ENCODE measurements at places on chromosomes 2 and 18.
A peak's percentile ranks its signal among the peaks of the same experiment; 100 is the strongest.

- peak; percentile 31 for DNase-seq
These were observed 854 bp downstream of the GPR155 start for GRCh38 chr2:174485788-174486562.

- no peak for DNase-seq
These were observed 47.7 kb downstream of the PLCL1 start for GRCh38 chr2:197852108-197852507.

DNA sequence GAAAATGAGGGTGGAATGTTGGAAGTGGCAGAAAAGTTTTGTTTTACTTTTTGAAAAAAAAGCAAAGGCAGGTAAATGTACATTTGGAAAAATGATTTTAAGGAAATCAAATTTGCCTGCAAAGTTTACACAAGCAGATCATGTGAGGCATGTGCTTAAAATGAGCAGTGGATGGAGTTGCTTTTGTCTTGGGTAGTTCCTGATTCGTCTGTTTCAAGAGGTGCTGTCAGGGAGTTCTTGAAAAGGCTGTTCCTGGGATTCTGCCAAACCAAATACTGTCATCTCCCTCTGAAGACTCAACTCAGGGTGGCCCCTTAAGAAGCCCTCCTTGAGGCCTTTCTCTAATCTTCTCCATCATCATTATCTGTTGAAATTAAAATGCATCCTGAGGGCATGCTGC is 59.0 kb downstream of the TACR1 start:
- no peak for DNase-seq

DNA sequence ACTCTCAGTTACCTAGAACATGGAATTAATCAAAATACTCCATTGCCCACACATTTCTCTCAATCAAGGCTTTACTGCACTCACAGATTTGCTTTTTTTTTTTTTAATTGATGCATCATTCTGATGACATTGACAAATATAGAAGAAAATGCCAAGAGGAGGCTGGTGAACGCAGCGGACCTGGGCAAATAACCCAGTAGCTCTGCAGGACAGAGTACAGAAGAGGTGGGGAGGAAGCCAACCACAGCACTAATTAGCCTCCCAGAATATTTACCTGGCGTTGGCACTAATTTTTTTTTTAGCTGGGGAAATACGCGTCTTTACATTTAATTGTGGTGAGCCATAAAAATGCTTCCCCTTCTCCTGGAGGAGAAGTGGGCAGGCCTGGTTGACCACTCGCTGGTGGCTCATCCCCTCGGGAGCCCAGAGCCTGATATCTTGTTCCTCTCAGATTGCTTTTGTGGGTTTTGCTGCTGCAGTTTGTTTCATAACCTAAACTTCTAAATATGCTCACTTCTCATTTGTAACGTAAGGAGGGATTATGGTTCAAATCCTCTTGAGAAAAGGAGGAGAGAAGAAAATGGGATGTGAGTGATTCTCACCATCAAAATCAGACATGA is 165.8 kb upstream of the EPB41L3 start:
- DNase-seq: no peak

GRCh38 chr2:207133820-207134519 is 31.8 kb downstream of the KLF7 start:
- no peak for DNase-seq

DNA sequence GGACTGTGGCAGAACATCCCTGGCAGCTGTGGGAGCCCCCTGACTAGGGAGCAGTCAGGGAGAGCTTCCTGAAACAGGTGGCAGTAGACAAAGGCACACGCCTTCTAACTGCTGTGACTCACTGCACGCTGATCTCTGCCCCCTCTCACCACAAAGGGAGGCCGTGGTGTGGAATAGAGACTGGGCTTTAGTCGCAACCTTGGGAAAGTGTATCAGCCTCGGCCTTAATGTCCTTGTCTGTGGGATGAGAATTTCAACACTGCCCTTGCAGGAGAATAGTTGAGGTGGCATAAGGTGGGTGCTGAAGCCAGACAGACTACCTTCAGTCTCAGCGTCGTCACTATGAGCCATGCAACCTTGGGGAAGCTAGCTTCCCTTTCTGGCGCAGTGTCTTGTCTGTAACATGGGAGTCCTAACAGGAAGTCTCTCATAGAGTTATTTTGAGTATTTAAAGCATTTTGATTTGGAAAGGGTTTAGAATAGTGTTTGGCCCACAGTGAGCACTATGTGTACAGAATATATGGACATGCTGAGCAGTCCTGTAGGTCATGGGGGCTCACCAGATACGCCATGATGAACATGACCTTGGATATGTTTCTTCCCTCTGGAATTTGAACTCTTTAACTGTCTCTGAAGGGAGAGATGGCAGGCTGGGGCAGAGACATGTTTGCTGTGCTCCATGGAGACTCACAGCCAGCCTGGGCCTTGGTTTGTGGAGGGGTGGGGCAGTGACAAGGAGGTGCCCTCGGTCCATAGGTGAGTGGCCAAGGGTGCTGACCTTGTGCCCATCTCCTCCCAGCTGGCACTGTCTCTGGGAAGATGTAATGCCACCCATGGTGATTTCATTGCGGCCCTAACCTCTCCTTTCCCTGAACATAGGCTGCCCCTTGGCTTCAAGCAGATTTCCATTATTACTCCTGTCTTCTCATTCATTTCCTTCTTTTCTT is 29.5 kb upstream of the SMAD7 start:
- DNase-seq: no peak

GRCh38 chr2:209719034-209719433 is 52.6 kb upstream of the UNC80 start:
- no peak for DNase-seq

- no peak for DNase-seq
These were observed 23.2 kb upstream of the GORASP2 start for GRCh38 chr2:170905864-170906263.

DNA sequence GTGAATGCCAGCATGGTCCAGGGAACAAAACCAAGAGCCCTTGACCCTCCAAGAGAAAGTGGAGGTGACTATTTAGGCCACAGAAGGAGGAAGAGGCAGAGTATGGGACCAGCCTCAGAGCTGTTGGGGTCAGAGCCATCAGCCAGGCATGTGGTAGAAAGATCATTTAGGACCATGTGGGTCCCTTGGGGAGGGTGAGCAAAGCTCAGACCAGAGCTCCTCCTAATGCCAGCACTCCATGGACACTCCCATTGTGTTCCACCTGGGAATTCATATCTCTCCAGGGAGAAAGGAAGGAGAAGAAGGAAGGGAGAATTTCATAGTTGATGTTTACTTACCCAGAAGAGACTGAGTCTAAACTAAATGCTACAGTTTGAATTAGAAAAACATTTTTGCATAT is 73.2 kb downstream of the CYBRD1 start:
- no peak for DNase-seq

DNA sequence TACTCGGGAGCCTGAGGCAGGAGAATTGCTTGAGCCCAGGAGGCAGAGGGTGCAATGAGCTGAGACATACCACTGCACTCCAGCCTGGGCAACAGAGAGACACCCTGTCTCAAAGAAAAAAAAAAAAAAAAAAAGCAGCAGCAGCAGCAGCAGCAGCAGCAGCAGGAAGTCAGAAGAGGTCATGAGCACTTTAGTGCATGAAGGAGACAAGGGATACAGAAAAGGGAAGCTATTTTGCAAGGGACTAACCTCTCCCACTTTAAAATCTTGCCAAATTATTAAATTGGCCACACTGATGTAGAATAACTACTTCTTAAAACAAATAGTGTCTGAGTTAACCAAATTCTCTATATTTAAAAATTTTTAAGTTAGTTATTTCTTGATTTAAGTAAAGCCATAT is 113.4 kb upstream of the PDE1A start:
- DNase-seq: no peak

DNA sequence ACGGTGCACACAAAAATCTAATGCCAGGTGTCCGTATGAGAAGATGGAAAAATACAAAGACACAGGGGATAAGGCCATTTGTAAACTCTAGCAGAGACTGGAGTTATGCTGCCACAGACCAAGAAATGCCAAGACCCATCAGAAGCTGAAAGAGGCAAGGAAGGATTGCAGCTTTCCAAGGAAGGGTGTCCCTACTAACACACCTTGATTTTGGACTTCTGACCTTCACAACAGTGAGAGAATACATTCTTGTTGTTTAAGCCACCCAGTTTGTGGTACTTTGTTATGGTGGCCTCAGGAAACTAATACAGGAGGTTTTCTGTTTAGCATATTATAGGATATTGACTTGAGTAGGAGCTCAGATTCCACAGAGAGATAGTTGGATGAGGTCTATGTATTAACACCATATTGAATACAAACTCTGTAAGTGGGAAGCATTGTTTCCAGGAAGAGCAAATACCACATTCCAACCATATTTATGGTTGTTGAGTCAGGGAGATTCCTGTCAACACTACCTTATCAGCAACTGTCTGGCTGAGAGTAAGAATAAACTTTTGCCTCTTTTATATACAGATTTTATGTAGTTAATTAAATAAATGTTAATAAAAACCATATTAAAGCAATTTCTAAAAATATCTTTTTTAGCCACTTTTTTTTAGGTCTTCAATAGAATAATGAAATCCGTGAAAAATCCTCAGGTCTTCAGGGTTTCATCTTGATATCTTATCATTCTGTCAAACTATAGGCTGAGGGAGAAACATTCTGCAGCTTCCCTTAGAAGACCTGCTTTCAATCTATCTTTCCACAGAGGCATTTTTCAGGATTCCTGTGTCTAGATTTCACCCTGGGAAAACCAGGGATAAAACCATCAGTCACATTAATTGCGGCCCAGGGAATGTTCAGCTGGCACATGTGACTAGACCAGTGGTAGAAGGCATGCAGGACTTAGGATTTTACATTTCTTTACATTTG is 35.4 kb upstream of the HNMT start:
- no peak for DNase-seq

DNA sequence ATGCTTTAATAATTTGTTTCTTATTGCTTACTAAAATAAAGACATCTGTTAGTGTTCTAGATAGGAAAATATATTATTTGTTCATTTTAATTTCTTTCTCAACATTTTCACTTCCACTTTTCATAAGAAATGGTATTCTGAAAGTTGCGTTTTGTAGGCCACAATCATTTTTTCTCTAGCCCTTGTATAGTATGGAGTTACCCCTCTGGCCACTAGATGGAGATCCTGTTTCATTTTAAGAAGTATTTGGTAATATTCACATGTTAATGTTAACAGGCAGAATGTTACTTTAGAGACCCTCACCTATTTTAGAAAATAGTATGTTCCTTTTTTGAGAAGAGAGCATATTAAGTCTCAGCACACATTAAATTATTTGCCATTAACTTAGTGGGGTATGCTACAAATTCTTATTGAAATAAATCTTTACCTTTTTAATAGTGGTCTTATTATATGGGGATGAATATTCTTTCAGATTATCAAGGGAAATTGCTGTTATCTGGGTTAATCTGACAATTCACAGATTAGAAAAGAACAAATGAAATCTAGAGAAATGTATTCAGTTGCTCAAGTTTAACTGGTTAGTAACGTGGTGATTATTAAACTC is 73.9 kb upstream of the TTC27 start:
- DNase-seq: peak; percentile 17

- no peak for DNase-seq
These were observed 76.3 kb downstream of the CD226 start for GRCh38 chr18:69871363-69871762.

DNA sequence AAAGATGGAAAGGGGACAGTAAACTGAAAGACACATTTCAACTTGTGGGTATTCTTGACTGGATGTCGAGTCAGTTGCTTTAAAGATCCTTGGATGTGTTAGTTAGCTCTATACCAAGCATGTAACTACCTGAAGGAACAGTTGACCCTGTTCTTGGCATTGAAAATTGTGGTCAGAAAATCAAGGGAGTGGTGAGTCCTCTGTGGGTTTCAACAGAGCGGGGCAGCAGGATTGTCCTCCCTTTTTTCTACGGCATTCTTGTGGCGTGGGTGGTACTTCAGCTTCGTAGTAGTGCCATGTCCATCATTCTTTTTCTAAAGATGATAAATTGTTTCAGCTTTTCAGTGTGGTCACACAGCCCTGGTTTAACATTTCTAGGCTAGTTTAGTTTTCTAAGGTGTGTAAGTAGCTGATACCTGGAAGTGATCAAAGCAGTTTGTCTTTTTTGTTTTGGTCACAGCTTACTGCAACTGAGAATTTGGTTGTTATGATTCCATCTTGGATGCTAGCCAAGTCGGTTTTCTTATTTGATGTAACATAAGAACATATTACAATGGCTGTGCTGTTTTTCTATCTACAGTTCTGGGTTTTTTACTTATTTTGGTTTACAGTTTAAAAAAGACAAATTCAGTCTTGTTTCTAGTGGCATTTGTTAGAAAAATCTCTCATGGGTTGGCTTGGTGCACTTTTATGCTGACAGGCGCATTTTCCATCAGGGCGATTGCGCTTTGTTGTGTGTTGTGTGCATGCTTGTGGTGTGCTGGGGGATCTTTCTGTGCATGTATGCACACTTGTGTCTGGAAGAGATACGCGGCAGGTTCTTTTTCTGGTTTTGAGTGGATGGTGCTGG is 84.7 kb downstream of the ZNF407 start:
- no peak for DNase-seq

DNA sequence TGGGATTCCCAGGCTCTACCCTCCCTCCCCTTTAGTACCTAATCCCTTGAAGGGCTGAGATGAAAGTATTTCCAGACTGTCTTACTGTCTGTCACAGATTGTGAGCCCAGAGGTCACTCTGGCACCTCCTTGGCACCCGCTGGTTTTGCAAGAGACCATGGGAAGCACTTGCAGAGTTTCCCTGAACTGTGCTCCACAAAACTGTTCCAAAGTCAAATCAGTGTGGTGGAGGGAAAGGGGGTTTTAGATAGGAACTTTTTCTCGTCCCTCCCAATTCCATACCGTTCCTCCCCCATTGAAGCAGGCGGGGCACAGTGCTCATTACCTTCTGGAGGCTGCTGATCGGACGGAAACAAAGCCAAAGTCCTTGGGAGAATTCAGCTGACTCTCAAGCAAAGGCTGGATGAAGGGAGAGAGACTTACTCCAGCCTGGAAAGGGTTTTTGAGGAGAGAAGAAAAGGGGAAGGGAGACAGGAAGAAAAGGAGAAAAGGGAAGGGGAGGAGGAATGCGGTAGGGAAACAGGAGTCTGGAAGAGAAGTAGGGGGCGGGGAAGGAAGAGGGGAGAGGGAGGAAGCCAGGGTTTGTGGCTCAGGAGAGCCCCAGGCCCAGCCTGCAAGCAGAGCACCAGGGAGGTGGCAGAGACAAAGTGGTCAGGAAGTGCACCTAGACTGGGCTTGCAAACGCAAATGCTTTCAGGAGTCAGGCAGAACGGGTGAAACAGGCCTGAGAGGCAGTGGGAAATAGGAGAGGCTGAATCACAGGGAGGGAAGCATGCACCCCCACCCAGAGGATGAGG is 88.4 kb upstream of the SP3 start:
- DNase-seq: no peak

GRCh38 chr18:43681661-43682060 is 404.4 kb upstream of the SYT4 start:
- DNase-seq: no peak

DNA sequence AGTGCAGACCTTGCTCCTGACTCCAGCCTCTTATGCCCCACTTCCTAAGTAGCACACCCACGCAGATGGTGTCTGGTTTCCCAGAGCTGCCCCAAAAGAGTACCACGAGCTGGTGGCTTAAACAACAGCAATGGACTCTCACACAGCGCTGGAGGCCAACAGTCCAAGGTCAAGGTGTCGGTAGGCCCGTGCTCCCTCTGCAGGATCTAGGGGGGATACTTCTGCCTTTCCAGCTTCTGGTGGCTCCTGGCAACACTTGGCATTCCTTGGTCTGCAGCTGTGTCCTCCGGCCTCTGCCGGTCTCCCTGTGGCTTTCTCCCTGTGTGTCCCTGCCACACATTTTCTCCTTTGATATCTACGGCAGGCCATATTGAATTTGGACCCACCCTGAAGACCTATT is 99.0 kb downstream of the TSHZ1 start:
- DNase-seq: no peak

Measured in CD4-positive, alpha-beta memory T cell (primary cell).